ENCODE measurements at places on chromosomes 4 and X.

DNA sequence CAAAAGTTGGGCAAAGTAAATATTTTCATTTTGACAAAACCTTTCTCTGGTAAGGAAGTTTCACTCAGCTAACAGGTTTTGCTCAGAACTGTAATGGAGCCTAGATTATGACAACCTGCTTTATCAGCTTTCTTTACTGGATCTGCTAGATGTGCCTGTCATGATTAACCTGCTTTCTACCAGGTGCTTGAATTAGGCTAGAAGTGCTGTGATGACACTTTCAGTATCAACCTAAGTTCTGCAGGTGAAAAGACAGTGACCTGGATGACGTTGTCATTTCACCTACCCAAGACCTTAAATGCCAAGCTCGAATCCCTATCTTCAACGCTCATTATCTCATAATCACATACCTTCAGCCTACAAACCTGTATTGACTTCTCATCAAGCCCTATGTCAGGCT is 1.5 kb upstream of the FAAH2 start:
- DNase-seq, result no peak

- no peak for DNase-seq
These were observed 53.8 kb downstream of the NFKB1 start for GRCh38 chr4:102554992-102555391.

- DNase-seq, result peak; percentile 70
These were observed 17.0 kb upstream of the HPF1 start for GRCh38 chr4:169774466-169775445.

- DNase-seq, result no peak
These were observed 52.7 kb downstream of the ADGRA3 start for GRCh38 chr4:22463179-22463578.

- DNase-seq, result peak; percentile 17
These were observed 1.8 kb downstream of the TLL1 start for GRCh38 chr4:165874791-165875371.

- no peak for DNase-seq
These were observed 136.2 kb downstream of the CFAP299 start for GRCh38 chr4:80471756-80472155.

- no peak for DNase-seq
These were observed 53.0 kb downstream of the COQ2 start for GRCh38 chr4:83231620-83232076.

DNA sequence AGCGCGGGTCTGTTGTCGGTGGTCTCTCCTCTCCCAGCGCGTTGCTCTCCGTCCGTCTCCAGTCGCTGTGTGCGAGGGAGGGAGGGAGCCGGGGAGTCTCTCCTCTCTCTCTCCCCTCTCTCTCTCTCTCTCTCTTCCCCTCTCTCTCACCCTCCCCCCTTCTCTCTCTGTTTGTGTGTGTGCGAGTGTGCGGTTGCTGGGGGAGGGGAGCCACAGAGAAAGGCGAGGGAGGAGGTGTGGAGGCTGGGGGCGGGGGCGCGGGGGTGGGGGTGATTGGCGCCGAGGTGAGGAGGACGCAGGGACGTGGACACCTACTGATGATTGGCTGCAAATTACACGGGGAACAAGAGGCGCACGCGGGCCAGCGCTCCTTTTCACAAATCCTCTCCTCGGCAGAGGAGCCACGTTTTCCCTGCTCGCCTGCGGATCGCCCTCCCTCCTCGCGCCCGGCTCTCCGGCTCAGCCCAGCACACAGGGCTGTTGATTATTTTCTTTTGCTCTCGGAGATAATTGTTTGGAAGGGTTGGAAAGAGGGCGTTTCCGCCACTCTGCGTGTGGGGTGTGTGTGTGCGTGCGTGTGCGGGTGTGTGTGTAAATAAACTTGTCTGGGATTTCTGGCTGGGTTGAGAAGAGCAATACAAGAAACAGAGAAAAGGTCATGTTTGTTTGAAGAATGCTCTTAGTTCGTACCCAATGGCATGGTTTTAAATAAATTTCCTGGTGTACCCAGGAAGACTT is at the start of gene CXXC4:
Gene CXXC4 (minus strand): TSS at position 73 of the 738 bp plus-strand sequence. CDS start 3,092 bp downstream, outside the sequence.
- no peak for DNase-seq

DNA sequence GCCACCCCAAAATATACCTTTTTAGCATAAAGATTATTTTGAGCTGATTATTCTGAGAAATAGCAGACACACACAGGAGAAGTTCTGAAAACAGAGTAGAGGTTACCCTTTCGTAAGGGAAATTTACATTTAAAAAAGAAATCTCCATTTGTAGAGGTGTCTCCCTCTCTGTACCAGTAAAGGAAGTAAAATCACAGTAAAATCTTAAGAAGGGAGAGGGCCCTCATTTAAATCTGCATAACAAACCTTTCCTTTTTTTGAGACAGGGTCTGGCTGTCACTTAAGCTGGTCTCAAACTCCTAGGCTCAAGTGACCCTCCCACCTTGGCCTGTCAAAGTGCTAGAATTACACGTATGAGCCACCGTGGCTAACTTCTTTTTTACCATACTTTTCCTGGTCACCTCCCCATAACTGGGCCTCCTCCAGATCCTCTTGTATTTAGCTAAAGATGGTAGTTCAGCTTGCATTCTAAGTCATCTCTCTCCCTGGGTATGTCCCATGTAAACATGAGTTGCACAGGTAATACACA is 92.2 kb upstream of the INTU start:
- no peak for DNase-seq

- peak; percentile 69 for DNase-seq
These were observed 35.0 kb downstream of the QDPR start for GRCh38 chr4:17476853-17477252.
